KBM-7 (cell line): ENCODE measurements at places on chromosomes 3 and 15.

DNA sequence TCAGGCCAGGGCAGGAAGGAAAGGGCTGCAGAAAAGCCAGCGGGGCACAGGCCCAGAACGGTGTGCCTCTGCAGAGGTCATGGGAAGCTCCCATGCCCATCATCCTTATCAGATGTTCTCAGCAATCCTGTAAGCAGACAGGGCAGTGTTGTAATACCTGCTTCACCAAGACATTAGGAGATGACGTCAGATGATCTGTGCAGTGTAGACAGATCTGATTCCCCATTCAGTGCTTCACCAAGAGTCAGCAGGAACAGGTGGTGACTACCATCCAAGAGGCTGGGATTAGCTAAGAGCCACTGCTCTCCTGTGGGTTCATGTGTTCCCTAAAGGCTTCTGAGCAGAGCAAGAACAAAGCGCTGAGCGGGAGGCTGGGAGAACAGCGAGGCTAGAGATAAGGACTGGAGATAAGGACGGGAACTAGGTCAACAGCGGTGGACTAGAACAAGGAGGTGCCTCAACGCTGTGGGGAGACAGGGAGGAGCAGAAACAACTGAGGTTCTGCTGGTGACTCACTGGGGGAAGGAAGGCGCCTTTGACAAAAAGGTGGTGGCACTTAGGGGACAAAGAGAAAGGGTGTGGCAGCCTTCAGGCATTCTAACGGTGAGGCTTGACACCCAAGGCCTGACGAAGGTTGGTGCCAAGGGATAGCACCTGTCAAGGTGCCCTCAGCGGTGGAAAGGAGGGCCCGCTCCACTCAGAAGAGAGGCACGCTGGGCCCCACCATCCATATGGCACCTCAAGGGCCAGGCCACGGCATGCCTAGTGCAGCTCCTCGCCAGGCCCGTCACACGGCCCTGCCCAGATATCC is 28.4 kb downstream of the CCDC12 start:
- DNase-seq: peak; percentile 59

DNA sequence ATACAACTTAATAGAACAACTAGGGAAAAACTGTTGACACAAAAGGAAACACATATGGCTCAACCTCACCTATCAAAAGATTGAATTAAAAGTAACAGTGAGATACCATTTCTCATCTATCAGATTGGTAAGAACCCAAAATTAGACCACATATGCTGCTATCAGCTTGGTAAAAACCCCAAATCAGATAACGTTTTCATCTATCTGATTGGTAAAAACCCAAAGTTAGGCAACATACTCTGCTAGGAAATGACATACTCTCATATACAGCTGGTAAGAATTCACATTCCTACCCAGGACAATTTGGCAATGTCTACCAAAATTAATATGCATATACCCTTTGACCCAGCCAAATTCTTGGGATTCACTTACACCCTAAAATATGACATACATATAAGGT is 26.3 kb downstream of the NRG4 start:
- no peak for DNase-seq

DNA sequence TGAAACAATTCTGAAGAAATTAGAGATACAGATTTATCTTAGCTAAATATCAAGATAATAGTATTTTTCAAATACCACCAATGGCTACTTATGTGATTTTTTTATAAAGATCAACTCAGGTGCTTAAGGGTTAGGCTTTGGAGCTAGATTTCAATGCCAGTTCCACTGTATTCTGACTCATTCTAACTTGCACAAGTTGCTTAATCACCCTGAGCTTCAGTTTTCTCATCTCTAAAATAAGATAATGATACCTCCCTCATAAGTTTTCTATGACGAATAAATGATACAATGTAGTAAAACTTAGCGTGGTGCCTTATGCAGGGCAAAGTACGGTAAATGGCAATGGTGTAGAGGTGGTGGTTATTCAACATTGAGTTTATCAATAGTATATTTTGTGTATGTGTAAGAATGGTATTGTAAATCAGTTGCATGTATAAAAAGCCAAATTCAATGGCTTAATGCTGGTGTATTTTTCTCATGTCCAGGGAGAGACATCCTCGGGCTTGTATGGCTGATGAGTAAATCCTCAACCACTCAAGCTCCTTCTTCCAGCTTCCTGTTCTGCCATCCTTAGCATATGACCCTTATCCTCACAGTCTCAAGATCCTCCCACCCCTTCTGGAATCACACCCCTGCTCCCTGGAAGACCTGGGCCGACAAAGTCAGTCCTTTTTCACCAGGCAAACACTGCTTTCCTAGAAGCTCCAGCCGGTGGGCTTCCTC is 505.9 kb upstream of the CFAP20DC start:
- no peak for DNase-seq

GRCh38 chr3:98901392-98902350 is at the start of gene DCBLD2:
DCBLD2 (minus strand) TSS chr3:98901695; CDS start chr3:98901326, 369 bp downstream.
- peak; percentile 99 for DNase-seq

DNA sequence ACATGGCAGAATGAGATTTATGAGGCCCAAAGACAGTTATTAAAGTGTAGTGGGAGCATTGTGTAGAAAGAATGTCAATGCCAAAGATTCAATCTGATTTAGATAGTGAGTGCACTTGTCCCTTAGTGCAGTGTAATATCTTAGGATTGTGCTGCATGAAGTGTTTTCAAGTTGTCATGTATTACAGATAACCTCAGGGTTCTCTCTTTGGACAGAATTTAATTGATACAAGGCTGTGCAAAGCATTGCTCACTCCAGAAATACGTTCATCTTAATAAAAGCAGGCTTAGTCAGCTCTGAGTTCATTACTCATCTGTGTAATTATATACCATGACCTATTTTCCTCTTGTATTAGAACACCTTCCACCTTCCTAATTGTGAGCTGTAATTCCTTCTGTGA is 16.0 kb upstream of the GPR171 start:
- DNase-seq: no peak

DNA sequence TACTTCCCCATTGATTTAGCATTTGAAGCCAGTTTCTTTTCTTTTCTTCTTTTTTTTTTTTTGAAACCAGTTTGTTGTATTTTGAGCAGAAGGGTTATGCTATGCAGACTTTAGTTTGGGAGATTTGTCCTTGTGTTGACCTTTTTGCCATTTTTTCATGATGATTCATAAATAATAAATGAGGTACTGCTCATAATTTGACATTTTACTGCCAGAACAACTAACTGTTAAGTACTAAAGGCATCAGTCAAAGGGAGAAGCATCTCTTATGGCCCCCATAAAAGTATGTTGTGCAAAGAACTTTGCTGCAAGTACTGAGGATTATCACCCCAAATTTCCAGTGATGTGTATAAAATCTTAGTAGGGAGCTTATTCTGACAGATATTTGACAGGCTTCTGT is 1.7 kb upstream of the GPR87 start:
- no peak for DNase-seq

GRCh38 chr3:39410893-39411292 is 4.4 kb downstream of the RPSA start:
- no peak for DNase-seq

- peak; percentile 20 for DNase-seq
These were observed 281.3 kb downstream of the CLSTN2 start for GRCh38 chr3:140216249-140216648.

- DNase-seq: no peak
These were observed 48.6 kb downstream of the SLC12A8 start for GRCh38 chr3:125163739-125164601.

DNA sequence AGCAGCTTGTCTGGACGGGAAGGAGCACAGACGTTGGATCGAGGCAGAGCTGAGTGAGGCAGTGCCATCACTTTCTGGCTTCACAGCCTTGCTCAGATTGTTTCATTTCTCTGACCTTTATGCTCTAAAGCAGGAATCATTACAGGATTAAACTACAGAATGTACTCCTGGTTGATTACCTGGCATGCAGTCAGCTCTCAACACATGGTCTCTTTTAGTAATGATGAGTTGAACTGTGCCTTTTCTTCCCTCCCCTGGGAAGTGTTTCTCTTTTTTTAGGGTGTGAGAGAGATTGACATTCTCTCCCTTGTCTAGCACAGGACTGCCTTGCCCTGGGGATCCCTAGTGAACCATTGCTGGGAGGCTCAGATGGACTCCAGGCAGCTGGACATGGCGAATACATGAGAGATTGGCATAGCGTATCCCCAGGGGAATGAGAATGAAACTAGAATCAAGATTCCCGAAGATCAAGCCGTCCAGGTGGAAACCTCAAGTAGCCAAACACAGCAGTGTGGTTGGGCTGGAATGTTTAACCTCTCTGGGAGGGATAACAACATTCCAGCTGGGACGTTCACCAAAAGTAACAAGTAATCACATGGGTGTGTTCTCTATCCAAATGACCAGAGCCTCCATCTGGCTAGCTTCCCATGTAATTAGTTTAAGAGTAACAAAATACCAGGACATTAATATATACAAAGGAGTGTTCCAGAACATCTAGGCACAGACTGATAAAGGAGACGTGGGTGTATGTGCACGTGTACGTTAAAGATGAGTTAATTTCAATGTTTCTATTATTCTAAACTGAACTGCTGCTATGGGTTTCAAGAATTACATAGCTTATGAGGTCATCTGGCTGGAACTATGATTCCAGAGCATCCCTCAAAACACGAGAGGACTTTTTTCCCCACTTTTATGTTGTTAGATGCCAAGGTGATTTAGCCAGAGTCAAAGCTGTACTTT is 118.6 kb upstream of the NR2E3 start:
- no peak for DNase-seq

DNA sequence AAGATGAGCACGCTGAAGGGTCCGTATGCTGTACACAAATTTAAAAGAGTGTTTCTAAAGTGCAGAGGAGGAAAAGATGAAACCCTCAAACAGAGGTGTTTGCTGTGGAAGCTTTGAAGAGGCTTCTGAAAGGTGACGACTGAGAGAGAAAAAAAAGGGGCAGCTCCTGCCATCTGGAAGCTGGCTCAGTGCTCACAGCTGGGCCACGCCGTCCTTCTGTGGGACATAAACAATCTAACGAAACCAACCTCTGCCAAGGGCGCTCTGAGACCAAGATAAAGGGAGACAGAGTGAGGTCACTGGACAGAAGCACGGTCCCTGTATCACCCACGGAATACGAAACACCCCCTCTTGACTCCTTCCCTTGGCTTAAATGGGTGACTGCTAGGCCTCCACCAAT is 96.3 kb upstream of the SLC6A6 start:
- DNase-seq: no peak

- DNase-seq: no peak
These were observed 44.2 kb upstream of the C2CD4B start for GRCh38 chr15:62209322-62209721.

DNA sequence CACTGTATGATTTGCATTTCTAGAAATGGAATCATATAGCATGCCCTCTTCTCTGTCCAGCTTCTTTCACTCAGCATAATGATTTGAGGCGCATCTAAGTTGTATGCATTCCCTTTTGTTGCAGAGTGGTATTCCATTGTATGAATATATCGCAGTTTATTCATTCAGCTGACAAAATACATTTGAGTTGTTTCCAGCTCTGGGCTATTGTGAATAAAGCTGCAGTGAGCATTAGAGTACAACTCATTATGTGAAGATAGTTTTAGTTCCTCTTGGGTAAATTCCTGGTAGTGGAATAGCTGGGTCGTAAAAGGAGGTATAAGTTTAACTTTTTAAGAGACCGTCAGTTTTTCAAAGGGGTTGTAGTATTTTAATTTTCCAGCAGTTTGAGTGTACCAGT is 38.5 kb upstream of the POLR2M start:
- no peak for DNase-seq

- no peak for DNase-seq
These were observed 18.5 kb downstream of the GRIP2 start for GRCh38 chr3:14521611-14522010.

- no peak for DNase-seq
These were observed 71.1 kb upstream of the GATM start for GRCh38 chr15:45449395-45449794.

GRCh38 chr15:34435658-34436057 is 1.9 kb downstream of the GOLGA8A start:
- no peak for DNase-seq

GRCh38 chr15:90232941-90233386 is 777 bp downstream of the CIB1 start:
- no peak for DNase-seq

- no peak for DNase-seq
These were observed 76.0 kb downstream of the TMCO5A start for GRCh38 chr15:38010395-38010794.

- DNase-seq: peak; percentile 32
These were observed 28.5 kb upstream of the CMSS1 start for GRCh38 chr3:99789011-99789721.

DNA sequence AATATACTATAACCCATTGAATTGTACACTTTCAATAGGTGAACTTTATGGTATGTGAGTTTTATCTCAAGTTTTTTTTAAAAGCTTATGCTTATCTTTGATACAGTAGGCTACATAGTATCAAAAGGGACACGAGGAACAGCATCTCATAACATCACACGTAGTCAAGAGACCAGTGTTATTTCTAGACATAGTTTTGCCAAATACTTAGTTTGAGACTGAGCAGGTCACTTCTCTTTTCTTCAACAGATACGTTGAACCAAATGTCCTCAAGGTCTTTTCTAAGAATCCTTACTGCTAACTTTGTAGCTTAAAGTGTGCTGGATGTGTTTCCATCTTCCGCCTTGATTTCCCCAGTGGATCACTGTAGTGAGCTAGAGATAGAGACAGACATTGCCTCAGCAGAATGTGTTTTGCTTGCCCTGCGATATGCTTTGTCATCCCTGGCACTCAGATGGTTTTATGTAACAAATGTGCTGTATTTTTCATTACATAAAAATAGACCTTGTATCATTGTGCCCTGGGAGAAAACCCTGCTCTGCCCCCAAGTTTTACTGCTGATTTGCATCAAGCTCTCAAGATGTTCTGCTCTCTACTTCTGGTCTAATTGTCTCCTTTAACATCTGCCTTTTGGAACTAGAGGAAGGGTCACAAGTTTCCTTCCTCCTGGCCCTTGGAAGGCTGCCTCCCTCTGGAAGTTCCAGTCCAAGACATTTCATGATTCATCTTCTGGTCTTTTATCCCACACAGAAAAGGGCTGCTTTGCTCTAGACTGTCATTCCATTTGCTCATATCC is 426.4 kb upstream of the RGMA start:
- DNase-seq: no peak

DNA sequence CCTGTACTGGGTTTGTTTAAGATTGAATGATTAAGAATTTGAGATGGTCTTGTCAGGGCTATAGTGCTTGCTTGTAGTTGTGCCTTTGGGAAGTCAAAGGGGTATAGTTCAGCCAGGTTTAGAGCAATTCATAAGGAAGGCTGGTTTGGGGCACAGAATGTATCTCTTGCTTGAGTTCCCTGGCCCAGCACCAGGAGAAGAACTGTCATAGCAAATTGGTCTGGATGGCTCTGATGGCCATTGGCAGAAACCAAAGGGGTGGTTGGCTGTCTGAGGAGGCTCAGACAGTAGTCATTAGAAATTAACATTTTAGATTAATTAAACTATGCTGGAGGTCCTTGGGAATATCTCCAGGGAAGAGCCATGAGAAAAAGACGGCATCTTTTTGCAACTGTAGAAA is 25.4 kb upstream of the OTOL1 start:
- no peak for DNase-seq

GRCh38 chr15:46941241-46941640 is 776.1 kb upstream of the SEMA6D start:
- DNase-seq: no peak

GRCh38 chr3:116112696-116113095 is 332.6 kb downstream of the LSAMP start:
- no peak for DNase-seq

- DNase-seq: no peak
These were observed 19.7 kb downstream of the KCNAB1 start for GRCh38 chr3:156140001-156140595.

- DNase-seq: no peak
These were observed 104.3 kb downstream of the OXNAD1 start for GRCh38 chr3:16369276-16369675.
